Central memory CD8-positive, alpha-beta T cell (primary cell): ENCODE measurements at places on chromosomes 4 and X.

GRCh38 chr4:149223659-149224058 is 592.0 kb downstream of the IQCM start:
- DNase-seq, result no peak

- DNase-seq, result no peak
Observed at GRCh38 chr4:48296365-48296764, 26.7 kb upstream of the TEC start.

DNA sequence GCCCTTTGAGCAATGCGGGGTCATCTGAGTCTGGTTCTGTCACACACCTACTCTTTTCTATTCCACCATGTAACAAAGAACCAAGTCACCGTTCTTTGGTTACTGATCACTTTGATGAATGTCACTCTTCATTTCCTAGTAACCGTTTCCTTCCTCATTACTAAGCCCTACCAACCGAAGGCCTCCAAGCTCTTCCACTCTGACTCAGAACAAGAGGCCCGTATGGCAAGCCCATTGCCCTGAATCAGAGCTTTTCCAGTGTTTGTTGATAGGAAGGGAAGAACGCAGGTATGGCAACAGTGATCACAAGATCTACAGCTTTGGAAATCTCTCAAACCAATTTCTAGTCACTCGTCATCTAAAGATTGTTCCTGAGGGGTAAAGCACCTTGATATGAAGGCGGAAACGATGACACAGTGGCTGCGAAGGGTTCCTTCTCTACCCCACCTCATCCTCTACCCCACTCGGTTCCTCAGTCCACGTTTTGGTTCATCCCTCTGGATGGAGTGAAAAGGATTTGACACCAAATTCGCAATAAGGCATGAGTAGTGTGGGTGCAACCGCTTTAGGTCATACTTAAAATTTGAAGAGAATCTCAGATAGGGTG is 28.0 kb upstream of the CD40LG start:
- no peak for DNase-seq

- no peak for DNase-seq
Observed at GRCh38 chrX:148024425-148025148, 43.5 kb downstream of the FMR1NB start.

DNA sequence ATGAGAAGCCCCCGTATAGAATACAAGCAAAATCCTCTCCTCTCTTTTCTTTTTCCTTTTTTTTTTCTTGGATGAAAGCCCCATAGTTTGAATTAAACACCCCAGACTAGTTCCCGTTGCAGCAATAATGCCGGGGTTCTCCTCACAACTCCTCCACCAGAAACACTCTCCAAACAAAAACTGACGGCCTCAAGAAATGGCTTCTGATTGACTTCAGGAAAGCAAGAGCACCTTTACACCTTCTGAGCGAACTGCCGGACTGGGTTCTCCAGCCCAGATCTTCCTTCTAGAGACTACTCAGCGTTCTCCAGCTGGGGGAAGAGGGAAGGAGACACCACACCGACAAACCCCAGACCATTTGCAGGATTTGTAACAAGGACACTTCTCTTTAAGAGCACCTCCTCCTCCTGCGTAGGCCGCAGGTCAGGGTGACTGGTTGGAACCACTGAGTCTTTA is 4.0 kb downstream of the HAND2 start:
- no peak for DNase-seq

DNA sequence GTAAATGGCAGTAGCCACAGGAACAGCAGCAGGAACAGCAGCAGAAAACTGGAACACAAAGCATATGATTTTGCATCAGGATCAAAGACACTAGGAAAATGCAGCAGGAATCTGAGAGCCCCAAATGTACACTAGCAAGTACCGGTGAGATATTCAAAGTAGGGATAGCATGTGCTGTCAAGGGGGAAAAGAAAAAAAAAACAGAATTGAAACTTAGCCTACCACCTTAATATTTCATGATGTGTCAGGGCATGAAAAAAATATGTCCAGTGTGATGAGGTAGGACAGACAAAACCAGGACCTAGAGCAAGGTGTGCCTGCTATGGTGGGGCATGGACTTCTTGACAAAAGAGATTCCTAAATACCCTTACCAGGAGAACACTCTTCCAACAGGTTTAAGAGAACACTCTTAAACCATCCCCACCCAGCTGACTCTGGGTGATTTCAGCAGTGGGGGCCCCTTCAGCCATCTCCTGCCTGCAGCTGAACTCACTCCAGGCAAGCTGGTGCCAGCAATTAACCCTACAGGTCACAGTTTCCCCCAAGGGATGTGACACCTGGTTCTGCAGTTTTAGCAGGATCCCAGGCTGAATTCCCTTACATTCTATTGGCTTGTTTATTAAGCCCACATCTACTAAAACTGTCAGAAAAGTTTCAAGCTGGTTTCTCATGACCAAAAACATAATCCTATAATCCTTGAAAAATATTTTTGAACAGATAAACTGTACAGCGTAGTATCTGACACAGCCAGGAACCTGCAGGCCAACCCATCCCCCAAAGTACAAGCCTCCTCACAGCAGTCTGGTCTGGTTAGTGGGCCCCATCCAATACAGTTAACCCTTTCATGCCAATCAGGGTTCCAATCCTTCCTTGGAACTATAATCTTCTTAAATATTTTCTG is 62.9 kb upstream of the FMR1 start:
- no peak for DNase-seq

DNA sequence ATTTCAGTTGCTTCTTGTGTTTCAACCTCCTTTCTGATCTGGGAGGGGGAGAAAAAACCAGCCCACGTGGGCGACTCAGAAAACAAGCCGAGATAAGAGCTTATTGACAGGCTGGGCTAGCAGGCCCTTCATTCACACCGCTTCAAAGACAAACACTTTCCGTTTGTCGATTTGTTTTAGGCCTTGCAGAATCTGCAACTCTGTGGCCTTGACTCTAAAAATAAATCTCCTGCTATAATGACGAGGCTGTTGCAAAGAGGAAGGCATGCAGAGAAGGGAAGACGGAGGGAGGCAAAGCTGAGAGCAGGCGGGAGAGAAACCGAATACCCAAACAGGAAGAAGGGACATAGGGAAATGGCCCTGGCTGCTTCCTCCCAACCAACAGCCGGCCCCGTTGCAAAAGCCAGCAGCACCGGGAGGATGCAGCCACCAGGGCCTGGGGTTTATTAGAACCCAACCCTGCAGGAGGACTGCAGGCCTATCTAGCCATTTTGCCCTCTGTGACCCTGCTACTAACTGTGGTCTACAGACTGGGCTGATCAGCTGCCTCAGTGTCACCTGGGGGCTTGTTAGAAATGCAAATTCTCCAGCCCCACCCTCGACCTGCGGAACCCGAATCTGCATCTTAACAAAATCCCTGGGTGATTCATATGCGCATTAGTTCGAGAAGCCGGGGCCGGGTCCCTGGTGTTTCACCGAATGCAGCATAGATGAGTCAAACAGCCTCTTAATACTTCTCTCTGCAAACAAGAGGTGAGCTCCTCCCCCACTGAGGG is 325.5 kb downstream of the BCOR start:
- no peak for DNase-seq

GRCh38 chr4:150586162-150586810 is 4.3 kb downstream of the MAB21L2 start:
- no peak for DNase-seq

GRCh38 chr4:98338761-98339438 is 77.7 kb downstream of the RAP1GDS1 start:
- no peak for DNase-seq

DNA sequence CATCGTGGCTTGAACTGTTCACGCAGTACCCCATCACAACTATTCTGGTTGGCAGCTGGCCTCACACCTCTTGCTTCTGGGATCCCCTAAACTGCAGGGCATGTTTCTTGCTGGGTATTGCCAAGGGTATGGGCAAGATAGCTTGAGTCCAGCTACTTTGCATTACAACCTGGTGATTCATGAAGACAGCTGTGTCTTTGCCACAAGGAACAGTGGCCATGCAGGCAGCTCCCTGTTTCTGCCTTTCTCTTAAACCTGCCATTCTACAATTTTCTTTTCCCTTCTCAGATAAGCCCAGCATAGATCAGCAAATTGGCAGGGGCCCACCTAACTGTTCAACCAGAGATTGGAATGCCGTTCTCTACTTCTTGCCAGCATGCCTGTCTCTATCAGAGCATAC is 42.8 kb downstream of the TENM3 start:
- no peak for DNase-seq

GRCh38 chr4:24980064-24980690 is 50.6 kb downstream of the LGI2 start:
- peak; percentile 14 for DNase-seq

- no peak for DNase-seq
Observed at GRCh38 chrX:19774905-19775304, 112.5 kb downstream of the SH3KBP1 start.

GRCh38 chr4:121126449-121127006 is 37.6 kb downstream of the TNIP3 start:
- no peak for DNase-seq

GRCh38 chrX:2497961-2498780 is 2.6 kb downstream of the DHRSX start:
- DNase-seq, result no peak

- no peak for DNase-seq
Observed at GRCh38 chrX:155767051-155767875, 113.9 kb upstream of the VAMP7 start.

DNA sequence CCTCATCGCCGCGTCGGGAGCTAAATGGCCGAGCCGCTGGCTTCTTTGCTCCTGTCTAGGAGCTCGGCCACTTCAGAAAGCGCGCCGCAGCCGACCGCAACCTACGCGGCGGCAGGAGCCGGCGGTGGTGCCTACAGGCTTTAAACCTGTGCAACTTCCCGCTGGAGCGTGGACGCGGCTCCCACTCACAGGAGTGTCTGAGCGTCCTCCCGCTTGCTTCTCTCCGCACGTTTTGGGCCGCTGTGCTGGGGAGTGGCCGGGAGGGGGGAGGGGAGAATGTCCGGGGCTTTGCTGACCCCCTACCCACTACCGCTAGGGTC is 1.0 kb downstream of the NHSL2 start:
- DNase-seq, result no peak

- no peak for DNase-seq
Observed at GRCh38 chr4:51931461-51931860, 88.5 kb downstream of the DCUN1D4 start.

- no peak for DNase-seq
Observed at GRCh38 chrX:134570509-134570846, 87.8 kb downstream of the PLAC1 start.

DNA sequence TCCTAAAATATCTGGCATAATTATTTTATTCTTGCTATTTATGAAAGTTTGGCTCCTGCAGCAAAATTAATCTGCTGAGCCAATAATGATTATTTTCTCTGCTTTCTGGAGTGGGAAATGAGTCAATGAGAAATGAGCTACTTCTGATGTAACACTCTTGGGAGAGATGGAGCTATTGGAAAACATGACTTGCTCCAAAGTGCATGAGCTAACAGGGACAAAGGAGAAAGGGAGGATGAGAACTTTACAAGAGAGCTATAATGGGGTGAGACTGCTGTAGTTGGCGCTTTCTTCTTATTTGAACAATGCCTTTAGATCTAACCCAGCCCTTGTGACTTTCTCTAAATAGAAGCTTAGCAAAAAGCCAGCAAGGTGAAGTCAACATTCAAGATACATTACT is 615.1 kb downstream of the ANKRD50 start:
- no peak for DNase-seq

DNA sequence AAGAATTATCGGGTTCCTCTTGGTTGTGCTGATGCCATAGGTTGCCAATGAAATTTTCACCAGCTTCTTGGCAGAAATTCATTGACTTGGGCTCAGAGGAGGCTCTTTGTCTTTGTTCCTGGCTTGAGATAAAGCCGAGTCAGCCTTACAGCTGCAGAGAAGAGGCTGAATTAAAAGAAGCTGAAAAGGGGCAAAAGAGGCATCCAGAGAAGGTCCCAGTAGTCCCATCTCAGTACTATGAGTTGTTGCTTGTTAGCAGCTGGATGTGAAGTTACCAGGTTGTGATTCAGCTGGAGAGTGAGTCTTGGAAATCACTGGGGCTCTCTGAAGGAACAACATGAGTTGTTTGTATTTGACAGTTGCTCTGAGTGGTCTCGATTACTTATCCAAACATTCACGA is 59.7 kb downstream of the SMAD1 start:
- no peak for DNase-seq

GRCh38 chr4:89700766-89701423 is 136.1 kb downstream of the SNCA start:
- no peak for DNase-seq

GRCh38 chrX:148904421-148905111 is 404.1 kb downstream of the AFF2 start:
- DNase-seq, result no peak

DNA sequence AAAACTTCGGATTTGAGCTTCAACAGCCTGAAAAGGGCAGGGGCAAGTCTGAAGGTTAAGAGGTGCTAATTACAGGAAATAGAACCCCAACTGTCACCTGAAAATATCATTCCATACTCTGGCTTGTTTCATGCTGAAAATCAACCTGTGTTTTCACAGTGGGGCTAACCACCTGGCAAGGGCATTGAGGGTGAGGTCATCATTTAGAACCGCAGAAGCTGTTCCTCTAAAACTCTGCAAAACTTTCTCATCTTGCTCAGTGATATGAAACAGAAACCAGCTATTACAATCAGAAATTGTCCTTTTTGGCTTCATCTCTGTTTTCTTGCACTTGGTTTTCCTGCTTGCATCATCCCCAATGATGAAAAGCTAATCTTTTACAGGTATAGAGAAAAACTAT is 247.6 kb downstream of the DCLK2 start:
- DNase-seq, result no peak

DNA sequence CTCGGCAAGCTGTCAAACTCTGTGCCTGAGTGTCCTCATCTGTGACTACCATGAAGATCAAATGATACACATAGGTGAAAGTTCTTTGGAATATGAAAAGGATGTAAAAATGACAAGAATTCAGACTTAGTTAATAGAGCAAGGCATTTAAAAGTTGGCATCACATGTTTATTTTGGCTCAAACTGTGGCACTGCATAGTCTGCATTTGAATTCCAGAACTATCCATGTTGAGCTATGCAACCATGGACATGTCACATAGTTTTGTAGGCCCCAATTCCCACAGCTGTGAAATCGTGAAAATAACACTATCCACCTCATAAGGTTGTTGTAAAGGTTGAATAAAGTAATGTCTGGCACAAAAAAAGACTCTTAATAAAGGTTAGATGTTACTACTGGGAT is 33.9 kb downstream of the AFF2 start:
- DNase-seq, result no peak

DNA sequence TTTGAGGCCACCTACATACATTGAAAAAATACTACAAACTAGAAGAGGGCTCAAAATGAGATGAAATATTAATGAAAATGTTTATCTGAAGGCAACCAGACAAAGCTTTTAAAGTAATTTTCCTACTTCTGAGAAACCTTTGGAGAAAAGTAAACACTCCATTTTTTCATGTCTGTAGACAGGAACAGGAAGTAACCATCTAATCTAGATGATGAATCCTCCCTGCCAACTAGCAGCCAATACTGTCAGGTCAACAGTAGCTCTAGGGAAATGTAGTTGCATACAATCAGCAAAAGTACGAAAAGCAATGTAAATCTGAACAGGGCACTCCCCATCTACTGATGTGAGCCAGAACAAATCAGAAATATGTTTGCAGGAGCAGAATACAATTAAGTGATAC is 49.0 kb downstream of the AMMECR1 start:
- no peak for DNase-seq
